ENCODE measurements at places on chromosomes 5 and 9.

GRCh38 chr9:112503170-112503569 lies 16.5 kb downstream of the KIAA1958 start:
- DNase-seq = no peak

GRCh38 chr9:107888773-107889227 lies 399.2 kb upstream of the KLF4 start:
- DNase-seq = no peak

DNA sequence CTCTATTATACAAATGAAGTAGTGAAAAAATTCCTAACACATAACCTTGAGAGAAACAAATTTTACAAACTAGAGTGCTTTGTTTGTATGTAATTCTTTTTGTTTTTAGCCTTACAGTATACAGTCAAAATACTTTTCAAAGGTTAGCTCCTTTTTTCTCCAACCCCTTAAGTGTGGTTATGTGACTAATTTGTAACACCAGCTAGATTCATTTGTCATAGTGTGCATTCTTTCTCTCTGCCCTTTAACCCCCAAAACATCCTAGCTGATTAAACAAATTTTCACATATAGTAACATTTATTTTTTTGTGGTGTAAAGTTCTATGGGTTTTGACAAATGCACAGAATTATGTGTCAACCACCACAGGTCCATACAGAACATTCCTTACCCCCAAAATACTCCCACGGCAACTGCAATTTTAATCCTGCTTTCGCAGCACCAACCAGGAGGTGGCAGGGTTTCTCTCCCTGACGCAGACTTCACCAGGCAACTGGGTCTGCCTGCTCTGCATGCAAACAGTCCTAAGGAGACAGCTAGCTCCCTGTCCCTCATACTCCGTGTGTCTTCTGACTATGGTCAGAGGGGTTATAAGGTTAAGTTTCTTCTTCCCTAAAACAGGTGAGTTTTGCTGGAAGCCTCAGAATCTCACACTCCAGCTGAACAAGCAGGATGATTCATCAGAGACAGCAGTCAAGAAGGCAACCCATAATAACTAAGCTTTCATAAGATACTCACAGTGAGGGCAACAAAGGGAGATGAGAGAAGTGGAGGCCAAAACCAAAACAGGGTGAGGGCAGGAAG lies 44.5 kb upstream of the NR5A1 start:
- DNase-seq = peak; percentile 22

DNA sequence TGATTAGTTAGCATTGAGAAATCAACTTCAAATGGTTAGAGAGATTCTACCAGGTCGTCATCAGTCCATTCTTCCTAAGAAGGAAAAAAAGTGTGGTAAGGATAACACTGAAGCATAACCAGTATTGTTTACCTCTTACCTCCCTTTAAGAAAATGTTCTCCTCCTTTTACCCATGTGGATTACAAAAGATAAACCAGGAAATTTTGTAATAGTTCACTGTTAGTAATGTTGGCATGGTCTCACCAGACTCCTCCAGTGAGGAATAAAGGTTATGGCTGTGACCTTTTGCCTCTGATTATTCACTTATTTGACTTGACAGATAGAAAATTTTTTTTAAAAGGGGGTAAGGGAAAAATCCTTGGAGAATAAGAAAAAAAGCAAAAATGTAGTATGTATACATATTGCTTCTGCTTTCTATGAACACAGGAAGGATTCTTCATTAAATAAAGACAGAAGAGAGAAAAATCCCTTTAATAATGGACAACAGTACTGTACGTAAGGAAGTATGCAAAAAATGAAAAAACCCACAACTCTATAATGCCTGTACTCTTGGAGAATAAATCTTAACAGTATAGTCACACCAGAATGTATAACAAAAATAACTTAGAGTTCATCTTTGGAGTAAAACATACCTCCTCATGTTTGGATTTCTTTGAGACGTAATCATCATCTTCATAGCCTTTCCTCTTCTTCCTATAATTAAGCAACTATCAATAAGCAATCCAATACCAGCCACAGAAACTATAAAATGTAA lies 18.1 kb downstream of the CCNH start:
- DNase-seq = no peak

DNA sequence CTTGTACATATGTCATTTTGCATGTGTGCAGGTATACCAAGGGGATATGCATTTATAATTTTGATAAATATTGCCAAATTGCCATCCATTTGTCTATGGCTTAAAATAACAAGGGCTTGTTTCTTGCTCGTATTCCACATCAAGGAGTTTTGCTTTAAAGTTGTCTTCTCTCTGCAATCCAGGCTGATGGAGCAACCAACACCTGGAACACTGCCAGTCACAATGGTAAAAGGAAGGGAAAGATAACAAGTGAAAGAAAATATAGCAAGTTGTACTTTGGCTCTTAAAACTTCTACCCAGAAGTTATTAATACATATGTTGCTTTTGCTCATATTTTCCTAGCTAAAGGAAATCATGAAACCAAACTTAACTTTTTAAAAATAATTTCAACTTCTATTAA lies 156.9 kb downstream of the UNC13B start:
- DNase-seq = no peak

DNA sequence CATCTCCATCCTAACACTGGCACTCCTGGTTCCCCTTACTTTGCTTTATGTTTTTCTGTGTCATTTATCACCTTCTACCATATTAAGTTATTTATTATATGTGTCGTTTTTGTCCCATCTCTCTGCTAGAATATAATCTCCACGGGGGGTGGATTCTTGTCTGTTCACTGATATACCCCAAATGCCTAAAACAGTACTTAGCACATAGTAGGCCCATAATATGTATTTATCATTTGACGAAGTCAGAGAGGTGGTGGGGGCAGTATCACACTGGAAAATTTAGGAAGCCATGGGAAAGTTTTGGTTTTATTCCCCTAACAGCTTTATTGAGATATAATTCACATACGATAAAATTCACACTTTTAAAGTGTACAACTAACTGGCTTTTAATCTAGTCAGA lies 14.4 kb downstream of the ZCCHC9 start:
- no peak for DNase-seq

GRCh38 chr5:21820527-21820926 lies 1032.6 kb downstream of the CDH12 start:
- no peak for DNase-seq

GRCh38 chr9:137676998-137677397 lies 58.2 kb downstream of the EHMT1 start:
- no peak for DNase-seq

GRCh38 chr9:126498331-126498730 lies 115.4 kb upstream of the LMX1B start:
- DNase-seq = no peak

GRCh38 chr5:149358294-149358651 lies 427 bp downstream of the PCYOX1L start:
- peak; percentile 32 for DNase-seq

GRCh38 chr9:130877300-130877699 lies 19.3 kb downstream of the QRFP start:
- no peak for DNase-seq

DNA sequence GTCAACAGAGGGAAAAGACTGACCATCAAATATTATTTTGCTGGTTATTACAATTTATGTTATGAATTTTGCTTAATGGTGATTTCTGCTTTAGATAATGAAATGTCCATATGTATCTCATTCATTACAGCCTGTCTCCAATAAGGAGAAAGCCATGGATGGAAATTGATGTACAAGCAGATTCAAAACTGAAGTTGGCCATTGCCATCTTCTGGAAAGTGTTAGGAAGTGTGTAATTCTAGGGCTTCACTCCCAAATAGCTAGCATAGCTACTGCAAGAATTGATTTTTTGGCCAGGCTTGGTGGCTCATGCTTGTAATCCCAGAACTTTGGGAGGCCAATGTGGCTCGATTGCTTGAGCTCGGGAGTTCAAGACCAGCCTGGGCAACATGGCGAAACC lies 45.8 kb downstream of the DYNC2I2 start:
- no peak for DNase-seq

DNA sequence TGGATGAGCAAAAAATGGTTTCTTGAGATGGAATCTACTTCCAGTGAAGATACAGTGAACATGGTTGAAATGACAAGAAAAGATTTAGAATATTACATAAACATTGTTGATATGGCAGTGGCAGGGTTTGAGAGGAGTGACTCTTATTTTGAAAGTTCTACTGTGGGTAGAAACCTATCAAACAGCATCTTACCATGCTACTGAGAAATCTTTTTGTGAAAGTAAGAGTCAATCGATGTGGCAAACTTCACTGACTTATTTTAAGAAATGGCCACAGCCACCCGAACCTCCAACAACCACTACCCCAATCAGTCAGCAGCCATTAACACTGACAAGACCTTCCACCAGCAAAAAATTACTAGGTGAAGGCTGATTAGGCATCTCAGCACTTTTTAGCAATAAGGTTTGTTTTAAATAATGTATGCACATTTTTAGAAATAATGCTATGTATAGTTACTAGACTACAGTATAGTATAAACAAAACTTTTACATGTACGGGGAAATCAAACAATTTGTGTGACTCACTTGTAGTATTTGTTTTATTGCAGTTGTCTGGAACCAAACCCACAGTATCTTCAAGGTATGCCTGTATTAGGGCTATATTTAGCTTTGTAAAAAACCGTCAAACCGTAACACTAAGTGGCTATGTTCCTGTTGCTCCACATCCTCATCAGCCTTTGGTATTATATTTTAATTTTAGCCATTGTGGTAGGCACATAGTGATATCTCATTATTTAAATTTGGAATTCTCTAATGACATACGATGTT lies 30.6 kb upstream of the ADAMTS6 start:
- DNase-seq = no peak

DNA sequence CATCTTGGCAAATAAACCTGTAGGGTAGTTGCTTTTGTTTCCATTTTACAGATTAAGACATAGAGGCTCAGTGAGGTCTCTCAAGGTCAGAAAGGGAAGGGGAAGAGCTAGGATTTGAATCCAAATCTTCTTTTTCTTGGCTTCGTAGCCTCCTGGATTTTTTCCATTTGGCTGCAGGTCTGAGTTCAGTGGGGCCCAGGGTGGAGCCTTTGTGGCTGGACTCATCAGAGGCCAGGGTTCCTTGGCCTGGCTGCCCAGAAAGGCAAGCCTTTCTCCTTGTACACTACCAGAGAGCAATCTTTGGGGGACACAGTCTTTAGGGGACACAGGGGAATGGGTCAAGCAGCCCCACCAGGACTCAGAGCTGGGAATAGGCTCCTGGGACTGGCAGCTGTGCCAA lies 10.5 kb upstream of the TRAF1 start:
- no peak for DNase-seq

Data from putamen (tissue), 1 donor.